Mesenchymal stem cell (in vitro differentiated cells and primary cell): ENCODE measurements at places on chromosomes 11 and 22.

DNA sequence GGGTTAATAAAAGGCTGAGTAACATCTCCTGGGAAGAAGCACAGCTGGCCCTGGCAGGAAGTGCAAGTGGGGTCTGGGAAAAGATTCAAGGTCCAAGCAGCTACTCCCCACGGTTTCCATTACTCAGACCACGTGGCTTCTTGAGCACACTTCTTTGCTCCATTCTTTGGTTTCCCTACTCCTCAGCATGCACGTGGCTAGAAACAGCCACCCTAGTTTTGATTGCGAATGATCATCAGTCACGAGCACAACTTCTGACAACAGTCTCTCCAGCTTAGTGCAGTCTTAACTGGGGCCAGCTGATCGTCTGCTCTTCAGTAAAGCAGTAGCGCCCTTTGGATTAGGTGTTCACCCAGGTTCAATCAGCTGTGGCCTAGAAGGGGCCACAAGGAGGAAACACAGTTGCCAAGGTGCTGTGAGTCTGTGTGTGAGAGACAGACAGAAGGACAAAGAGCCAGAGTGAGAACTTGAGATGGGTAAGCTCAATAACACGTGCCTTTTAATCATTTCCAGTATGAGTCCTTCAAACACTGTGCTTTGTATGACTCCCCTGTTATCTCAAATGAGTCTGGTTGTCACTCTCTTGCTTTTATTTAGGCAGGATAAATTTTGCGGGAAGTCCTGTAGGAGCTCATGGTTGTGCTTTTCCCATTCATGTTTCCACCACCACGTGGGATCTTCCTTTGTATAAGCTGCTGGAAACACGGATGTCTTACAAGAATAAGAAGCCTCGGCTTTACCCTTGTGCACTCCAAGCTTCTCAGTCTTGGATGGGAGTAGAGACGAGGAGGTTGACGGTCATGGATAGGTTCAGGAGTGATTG, 901 bp upstream of the PARVA start:
- H3K27me3 ChIP-seq = no peaks in the 10 kb centered on the region
- H3K36me3 ChIP-seq = no peaks in the 10 kb centered on the region
- peak overlapping the region; percentile 95 for H3K4me3 ChIP-seq
- H3K27ac ChIP-seq = peak overlapping the region; percentile 95
- peaks cover 10% of the 10 kb centered on the region for H3K4me1 ChIP-seq

GRCh38 chr22:37484480-37485394, 1.4 kb downstream of the MFNG start:
- no peak overlapping the region for H3K4me3 ChIP-seq
- no peaks in the 10 kb centered on the region for H3K27me3 ChIP-seq
- peaks cover 24% of the 10 kb centered on the region for H3K4me1 ChIP-seq
- no peak overlapping the region for H3K27ac ChIP-seq
- no peak for DNase-seq

DNA sequence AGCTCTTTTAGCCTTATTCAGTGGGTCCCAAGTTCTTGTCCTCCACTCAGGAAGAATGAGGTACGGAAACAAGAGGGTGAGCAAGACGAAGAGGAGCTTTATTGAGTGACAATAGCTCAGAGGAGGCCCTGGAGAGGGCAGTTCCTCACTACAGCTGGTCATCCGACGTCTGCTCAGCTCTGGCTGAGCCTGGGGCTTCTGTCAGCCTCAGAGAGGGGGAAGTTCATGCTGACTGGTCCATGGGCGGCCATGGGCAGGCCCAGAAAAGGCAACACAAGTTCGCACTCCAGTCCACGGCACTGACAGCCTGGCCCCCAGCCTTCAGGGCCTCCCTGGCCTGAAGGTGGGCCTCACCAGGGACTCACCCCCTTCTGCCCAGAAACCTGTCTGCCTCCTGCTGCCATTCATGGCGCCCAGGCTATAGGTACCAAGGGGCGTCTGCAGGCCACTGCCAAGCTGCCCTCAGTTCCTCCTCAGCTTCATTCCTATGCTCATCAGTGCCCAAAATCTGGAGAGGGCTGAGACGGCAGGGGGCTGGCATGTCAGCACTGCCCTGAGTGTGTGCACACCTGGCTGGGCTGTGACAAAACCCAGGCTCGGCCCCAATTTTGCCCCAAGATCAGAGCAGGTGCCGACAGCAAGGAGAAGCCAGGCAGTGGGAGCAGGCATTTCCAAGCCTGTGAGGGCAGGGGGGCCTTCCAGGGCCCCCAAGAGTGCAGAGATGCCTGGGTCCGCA, 21.7 kb upstream of the KIAA0930 start:
- H3K27me3 ChIP-seq = no peaks in the 10 kb centered on the region
- peaks cover 12% of the 10 kb centered on the region for H3K4me1 ChIP-seq
- no peak for DNase-seq
- no peaks in the 10 kb centered on the region for H3K36me3 ChIP-seq

- DNase-seq = no peak
- H3K36me3 ChIP-seq = peaks cover 62% of the 10 kb centered on the region
- H3K4me1 ChIP-seq = peaks cover 2% of the 10 kb centered on the region
- no peaks in the 10 kb centered on the region for H3K27me3 ChIP-seq
Observed at GRCh38 chr11:33067294-33067693, 27.9 kb downstream of the TCP11L1 start.

DNA sequence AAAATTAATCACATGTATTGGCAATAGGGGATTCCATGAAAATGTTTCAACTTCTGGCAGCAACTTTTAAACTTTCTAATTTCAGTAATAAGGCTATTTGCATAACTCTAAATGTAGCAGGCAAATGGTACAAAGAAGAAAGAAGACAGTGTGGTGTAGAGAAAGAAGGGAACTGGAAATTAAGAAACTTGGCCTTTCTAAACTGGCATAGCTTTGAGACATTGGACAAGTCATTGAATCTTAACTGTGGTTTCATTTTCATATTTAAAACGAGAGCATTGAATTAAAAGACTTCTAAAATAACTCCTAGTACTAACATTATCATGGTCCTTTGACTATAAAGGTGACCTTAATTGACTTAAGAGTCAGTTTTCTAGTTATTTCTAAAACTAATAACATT, 125.0 kb downstream of the UVRAG start:
- H3K36me3 ChIP-seq = no peaks in the 10 kb centered on the region
- no peak for DNase-seq
- H3K27ac ChIP-seq = no peak overlapping the region
- no peak overlapping the region for H3K4me3 ChIP-seq
- no peaks in the 10 kb centered on the region for H3K4me1 ChIP-seq
- H3K27me3 ChIP-seq = no peaks in the 10 kb centered on the region

- H3K36me3 ChIP-seq = no peaks in the 10 kb centered on the region
- H3K27me3 ChIP-seq = peaks cover 73% of the 10 kb centered on the region
- H3K4me1 ChIP-seq = no peaks in the 10 kb centered on the region
- H3K4me3 ChIP-seq = no peak overlapping the region
- no peak for DNase-seq
Observed at GRCh38 chr22:36787204-36787988, 11.5 kb upstream of the IFT27 start.

GRCh38 chr11:62401811-62402210, 17.0 kb upstream of the SCGB1A1 start:
- no peaks in the 10 kb centered on the region for H3K36me3 ChIP-seq
- no peak overlapping the region for H3K27ac ChIP-seq
- H3K4me3 ChIP-seq = peak overlapping the region; percentile 55
- H3K4me1 ChIP-seq = peaks cover 17% of the 10 kb centered on the region
- DNase-seq = no peak
- H3K27me3 ChIP-seq = no peaks in the 10 kb centered on the region

DNA sequence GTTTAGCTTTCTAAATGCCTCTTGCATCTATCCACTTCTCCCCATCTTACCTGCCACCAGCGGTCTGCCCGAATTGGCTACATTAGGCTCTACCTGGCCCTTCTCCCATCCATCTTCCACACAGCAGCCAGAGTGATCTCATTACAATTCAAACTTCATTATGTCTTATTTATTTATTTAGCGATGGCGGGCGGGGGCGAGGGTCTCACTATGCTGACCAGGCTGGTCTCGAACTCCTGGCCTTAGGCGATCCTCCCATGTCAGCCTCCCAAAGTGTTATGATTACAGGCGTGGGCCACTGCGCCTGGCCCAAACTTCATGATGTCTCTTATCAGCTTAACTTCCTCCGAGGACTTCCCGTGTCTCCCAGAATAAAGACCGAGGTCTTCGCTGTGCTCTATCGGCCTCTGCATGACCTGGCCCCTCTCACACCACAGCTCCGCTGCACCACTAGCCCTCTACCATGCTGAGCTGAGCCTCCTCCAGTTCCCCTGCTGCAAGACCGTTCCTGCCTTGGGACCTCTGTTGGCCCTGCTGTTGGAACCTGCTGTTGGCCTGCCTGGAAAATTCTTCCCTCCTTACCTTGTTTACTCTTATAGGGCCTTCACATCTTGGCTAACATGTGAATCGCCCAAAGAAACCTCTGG, 870 bp upstream of the CTTN start:
- DNase-seq = no peak
- peaks cover 17% of the 10 kb centered on the region for H3K36me3 ChIP-seq
- H3K27ac ChIP-seq = peak overlapping the region; percentile 26

DNA sequence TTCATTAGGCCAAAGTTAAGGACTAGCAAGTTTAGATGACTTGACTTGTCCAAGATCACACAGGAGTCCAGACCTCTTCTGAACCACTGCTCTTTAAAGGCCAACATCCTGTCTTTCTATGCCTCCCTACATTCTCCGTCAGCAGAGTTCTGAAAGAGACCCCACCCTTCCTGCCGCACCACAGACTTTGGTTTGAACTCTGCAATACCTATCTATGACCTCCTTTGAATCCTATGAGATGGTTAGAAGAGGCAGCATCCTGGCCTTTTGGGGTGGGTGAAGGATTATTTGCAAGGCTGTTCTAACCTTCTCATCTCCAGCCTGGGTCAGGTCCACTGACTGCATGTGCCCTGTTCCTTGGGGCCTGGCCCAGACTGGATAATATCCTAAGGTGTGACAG, 4.3 kb upstream of the RRM1 start:
- H3K27me3 ChIP-seq = no peaks in the 10 kb centered on the region
- H3K27ac ChIP-seq = no peak overlapping the region
- no peak for DNase-seq
- H3K36me3 ChIP-seq = peaks cover 44% of the 10 kb centered on the region
- H3K4me1 ChIP-seq = no peaks in the 10 kb centered on the region
- no peak overlapping the region for H3K4me3 ChIP-seq

- no peak for DNase-seq
- peaks cover 9% of the 10 kb centered on the region for H3K36me3 ChIP-seq
- H3K27me3 ChIP-seq = no peaks in the 10 kb centered on the region
- H3K4me3 ChIP-seq = no peak overlapping the region
Observed at GRCh38 chr11:7595016-7595866, 78.1 kb downstream of the CYB5R2 start.

GRCh38 chr11:101478587-101479369, 105.0 kb downstream of the TRPC6 start:
- H3K27me3 ChIP-seq = no peaks in the 10 kb centered on the region
- no peaks in the 10 kb centered on the region for H3K4me1 ChIP-seq

- H3K4me1 ChIP-seq = peaks cover 1% of the 10 kb centered on the region
- DNase-seq = no peak
- H3K4me3 ChIP-seq = no peak overlapping the region
- peaks cover 5% of the 10 kb centered on the region for H3K36me3 ChIP-seq
- H3K27me3 ChIP-seq = no peaks in the 10 kb centered on the region
Observed at GRCh38 chr11:111641339-111642015, 39.2 kb downstream of the SIK2 start.

GRCh38 chr22:33036881-33037280, 21.3 kb downstream of the SYN3 start:
- no peak overlapping the region for H3K27ac ChIP-seq
- no peaks in the 10 kb centered on the region for H3K36me3 ChIP-seq
- no peaks in the 10 kb centered on the region for H3K27me3 ChIP-seq

DNA sequence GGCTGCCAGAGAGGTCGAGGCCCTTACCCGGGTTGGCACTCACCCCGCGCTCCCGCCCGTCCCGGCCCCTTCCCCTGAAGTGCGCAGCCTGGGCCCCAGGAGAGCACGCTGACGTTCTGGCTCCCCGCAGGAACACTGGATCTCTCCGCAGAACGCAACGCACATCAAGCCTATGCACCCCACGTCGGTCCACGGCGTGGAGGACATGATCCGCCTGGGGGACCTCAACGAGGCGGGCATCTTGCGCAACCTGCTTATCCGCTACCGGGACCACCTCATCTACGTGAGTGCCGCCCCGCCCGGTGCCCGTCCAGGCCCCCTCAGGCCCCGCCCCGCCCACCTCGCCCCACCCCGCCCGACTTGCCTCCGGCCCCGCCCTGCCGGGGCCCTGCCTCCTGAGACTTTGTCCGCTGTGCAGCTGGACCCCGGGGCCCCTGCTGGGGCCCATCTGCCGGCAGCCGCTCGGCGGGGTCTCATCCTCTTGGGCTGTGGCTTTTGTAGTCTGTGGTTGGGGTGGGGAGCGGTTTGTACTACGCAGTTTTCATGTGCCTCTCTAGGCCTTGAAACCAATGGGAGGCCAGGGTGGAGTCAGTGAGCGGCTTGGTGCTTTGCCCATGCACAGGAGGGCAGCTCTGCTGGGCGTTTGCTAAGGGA, 19.7 kb downstream of the MYO7A start:
- no peaks in the 10 kb centered on the region for H3K36me3 ChIP-seq
- peaks cover 8% of the 10 kb centered on the region for H3K27me3 ChIP-seq
- H3K27ac ChIP-seq = no peak overlapping the region
- no peak for DNase-seq
- H3K4me3 ChIP-seq = no peak overlapping the region

- H3K36me3 ChIP-seq = no peaks in the 10 kb centered on the region
- no peak overlapping the region for H3K4me3 ChIP-seq
- no peak for DNase-seq
- no peak overlapping the region for H3K27ac ChIP-seq
- no peaks in the 10 kb centered on the region for H3K4me1 ChIP-seq
- peaks cover 61% of the 10 kb centered on the region for H3K27me3 ChIP-seq
Observed at GRCh38 chr11:127106938-127107337, 106.4 kb upstream of the KIRREL3 start.

DNA sequence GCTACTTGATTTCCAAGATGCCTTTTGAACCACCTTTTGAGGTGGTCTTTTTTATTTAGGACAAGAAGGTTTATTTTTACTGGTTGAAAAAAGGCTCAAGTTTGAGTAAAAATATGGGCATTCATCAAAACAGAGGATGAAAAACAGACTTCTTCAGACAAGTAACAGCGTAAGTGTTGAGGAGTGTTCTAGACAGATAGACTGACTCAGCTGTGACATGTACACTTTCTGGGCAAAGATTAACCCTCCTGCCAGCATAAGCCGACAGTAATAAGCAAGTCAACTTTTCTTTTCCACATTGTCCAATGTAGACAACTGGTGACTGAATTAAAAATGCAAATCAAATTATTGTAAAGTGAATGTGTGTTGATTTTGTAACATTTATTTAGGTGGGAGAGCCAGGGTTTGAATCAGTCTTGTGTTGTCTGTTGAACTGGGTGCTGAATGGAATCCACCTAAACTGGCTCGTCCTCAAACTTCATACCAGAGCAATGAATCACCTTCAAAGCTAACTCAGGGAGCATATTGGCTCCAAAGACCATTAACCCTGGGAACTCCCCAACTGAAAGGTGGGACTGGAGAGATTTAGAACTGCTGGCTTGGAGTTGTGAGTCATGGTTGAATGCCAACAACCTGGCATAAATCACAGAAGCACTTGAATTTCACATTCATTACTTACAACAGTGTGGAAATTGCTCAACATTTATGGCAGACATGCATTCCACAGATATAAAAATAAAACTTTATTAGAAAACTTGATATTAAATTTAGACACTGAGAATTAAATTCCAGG, 377.0 kb downstream of the ETS1 start:
- no peaks in the 10 kb centered on the region for H3K27me3 ChIP-seq
- peak overlapping the region; percentile 89 for H3K27ac ChIP-seq
- peaks cover 6% of the 10 kb centered on the region for H3K4me1 ChIP-seq
- H3K4me3 ChIP-seq = no peak overlapping the region
- peak; percentile 95 for DNase-seq
- peaks cover 3% of the 10 kb centered on the region for H3K36me3 ChIP-seq
